ENCODE measurements at places on chromosomes 5 and 9.

DNA sequence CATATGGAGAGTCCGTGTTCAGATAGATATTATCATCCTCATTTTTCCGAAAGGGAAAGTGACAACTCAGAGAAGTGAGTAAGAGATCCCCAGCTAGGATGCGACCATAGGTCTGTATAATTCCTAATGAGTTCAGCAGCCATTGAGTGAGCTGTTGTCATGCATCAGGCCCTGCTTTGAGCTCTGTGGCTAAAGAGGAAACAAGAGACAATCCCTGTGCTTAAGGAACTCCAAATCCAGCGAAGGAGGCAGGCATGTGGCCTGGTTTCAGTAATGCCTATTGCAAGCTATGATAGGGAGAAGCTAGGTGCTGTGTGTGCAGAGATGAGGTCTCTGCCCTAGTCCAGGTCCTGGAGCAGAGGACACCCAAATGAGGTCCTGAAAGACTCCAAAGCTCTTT lies 192.8 kb downstream of the ACTL7B start:
- no peak for DNase-seq

DNA sequence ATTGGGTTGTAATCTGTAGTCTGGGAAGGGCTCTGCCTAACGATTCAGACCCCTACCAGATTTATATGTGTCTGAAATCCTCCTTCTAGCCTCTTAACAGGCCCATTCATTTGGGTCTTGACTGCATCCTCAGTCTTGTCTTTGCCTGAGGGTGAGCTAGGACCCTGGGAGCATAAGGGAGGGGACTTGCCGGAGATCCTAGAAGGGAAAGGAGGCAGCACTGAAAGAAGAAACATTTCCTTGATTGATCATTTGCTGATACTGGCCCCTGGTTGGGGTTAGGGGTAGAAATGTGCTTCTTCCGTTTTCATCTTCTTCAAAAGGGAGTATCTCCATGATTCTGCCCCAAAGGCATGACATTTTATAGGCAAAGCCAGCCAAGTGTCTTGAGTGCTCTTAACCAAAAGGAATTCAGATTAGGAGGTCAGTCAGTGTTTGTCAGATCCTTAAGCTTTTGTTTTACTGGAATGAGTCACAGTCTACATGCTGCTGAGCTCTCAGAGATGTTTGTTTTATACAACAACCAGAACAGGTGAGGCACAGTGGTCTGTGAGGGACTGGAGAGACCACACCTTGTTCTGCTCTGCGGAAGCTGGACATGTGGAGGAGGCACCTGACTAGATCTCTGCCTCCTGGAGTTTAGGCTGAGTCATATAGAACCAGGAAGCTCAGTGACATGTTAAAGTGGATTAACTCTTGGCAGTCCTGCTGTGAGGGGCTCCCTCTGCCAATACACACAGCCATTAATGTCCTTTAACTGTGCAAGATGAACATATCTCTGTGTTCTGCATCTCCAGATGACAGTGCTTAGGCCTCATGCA lies 37.7 kb downstream of the PCDHAC2 start:
- no peak for DNase-seq

DNA sequence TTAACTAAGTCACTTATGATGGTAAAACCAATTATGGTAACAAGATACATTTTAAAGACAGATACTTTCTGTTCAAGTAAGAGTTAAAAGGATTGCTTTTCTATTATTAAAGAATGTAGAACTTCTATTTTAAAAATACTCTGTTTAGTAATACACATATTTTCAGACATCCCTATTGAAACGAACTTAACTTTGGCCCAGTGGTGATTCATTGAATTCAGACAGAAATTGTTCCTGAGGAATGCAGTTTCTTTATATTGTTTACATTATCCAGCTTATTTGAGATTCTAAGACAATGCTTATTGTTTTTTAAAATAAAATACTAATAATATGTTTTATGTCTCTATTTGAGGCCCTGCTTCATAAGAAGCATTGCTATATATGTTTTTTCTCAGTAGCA lies 816.4 kb downstream of the SEMA5A start:
- DNase-seq = peak; percentile 43

DNA sequence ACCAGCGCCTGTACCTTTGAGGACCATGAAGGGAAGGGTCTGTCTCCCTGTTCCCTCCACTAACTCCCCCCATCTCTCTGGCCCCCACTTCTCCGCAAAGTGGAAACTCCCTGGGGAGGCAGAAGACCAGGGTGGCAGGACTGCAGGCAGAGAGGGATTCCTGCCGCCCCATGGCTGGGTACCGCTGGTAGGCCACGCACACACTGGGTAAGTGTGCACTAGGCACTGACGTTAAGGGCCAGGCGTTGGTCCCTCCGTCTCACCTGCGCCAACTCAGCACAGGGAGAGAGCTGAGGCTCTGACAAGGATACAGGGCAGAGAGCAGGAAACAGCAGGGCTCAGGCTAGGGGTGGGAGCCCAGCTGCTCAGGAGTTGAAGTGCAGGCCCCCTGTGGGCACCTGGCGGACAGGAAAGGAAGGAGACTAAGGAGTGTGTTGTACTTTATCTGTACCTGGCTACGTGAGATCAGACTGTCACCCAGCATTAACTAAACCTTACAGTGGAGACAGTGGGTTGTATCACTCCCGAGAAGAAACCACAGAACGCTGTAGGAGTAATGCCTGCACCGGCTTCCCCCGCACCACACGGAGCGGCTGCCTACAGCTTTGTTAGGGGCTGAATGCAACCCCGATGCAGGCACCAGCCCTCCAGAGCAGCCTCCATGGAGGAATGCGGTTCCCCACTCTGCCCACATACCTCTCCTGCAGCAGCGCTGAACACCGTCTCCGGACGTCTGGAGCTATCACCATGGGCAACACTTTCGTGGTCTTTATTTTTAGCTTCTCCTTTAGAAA lies 34.2 kb upstream of the CLPTM1L start:
- no peak for DNase-seq

DNA sequence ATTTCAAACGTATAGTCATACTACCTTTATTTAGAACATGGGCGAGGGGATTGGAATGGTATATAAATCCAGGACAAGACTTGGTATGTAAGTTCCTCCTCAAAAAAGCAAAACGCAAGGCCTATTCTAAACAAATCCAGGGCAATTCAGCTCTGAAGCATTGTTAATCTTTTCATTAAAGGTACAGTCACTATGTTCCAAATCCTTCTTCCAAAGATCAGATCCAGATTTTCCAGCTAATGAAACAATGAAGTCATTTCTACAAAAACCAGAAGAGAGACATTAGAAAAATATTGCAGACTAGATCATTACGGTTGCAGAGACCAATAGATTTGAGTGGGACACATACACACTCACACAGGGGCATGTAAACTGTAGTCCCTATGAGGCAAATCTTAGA lies 116.1 kb upstream of the BNC2 start:
- DNase-seq = peak; percentile 61

DNA sequence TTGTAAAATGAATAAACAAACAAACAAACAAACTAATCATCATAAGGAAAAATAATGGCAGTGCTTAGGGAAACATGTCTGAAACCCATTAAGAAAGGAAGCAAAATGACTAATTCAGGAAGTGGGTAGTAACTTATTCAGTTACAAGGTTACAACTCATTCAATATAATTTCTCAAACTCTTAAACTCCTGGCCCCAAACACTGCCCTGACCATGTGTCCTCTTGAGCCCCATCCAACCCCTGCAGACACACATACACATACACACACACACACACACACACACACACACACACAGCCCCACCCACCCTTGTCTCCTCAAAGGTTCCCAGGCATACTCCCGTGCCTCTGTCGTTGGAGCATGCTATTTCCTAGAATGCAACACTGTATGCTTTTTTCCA lies 193.9 kb downstream of the SEC61B start:
- DNase-seq = peak; percentile 47

- DNase-seq = peak; percentile 22
These were observed 142.0 kb downstream of the ZCCHC7 start for GRCh38 chr9:37262410-37262809.

DNA sequence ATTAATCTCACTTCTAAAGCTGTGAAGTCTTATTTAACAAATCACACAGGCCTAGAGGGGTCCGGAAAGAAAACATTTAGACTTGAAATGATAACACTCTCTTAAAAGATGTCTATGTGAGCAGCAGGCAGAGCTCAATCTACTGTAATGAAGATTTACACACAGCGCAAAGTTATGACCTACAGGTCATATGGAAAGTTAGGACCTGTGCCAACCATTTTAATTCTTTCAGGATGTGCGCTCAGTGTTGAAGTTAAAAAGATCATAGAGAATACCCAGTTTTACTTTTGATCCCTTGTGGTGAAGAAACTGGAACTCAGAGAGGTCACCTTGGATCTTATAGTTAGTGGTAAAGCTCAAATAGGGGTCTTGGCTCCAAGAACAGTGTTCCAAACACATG lies 3.1 kb upstream of the CREBRF start:
- DNase-seq = peak; percentile 31

GRCh38 chr9:78620764-78621163 lies 323.8 kb downstream of the PSAT1 start:
- peak; percentile 93 for DNase-seq

GRCh38 chr5:157280927-157281326 lies 15.0 kb downstream of the CYFIP2 start:
- DNase-seq = peak; percentile 87

DNA sequence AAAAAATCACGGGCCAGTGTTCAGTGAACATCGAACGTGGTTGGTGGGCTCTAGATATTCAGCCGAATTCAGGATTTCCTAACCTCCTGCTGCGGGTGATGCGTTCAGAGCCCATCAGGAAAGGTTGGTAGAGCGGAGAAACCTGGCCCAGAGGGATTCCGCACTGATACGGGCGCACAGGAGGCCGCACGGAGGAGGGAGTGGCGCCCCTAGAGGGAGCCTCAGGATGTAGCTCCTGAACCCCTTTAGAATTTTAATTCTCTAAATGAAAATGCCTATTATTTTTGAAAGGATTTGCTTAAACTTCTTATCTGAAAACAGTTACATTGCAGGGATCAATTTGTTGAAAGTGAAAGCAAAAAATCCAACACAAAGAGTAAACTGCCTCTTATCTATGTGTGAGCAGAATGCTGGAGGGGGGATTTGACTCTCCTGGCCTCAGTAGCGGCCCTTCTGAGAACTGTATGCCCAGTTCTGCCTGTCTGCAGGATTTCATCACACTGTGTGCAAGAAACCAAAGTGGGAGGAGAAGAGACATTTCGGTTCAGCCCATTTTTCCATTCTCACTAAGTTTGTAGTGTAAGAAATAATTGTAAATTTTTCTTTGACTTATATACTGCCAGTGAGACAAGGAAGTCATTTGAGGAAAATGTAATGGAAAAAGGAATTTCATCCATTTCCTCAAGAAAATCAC lies 75.9 kb downstream of the TENT4A start:
- DNase-seq = no peak

DNA sequence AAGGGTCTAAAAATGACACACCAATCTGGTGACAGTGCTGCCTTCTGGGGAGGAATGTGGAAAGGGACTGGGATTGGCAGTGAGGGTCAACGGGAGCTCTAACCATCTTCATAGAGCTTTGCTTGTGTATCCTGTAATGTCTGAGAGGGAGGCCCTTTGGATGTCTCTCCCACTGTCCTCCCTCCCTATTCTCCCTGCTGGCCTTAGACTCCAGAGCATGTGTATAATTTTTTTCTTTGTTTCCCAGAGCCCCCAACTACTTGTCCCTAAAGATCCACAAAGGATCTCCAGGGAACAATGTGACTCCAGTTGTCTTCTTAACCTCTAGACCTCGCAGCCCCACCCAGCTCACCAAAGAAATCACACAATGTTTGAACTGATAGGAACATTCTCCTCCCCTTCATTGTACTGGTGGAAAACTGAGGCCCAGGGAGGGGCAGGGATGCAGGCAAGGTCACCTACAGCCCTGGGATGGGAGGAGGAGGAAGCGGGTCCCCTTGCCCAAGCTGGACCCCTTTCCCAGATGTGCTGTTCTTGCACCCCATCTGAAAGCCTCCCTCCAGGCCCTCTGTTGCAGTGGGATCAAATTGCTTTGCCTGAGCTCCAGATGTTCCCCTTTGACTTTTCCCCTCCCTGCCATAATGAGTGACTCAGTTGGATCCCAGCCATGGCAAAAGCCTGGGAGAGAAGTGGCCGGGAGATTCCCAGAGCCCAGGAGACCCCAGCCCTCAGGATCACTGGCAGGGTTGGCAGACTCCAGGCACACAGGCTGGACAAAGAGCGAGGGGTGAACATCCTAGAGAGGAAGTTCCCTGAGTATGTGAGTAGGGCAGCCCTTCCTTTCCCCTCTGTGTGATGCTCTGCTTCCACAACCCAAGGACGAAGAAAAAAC lies 21.8 kb downstream of the SPARC start:
- DNase-seq = peak; percentile 71

- peak; percentile 91 for DNase-seq
These were observed 442.4 kb upstream of the ZNF462 start for GRCh38 chr9:106420511-106420944.

DNA sequence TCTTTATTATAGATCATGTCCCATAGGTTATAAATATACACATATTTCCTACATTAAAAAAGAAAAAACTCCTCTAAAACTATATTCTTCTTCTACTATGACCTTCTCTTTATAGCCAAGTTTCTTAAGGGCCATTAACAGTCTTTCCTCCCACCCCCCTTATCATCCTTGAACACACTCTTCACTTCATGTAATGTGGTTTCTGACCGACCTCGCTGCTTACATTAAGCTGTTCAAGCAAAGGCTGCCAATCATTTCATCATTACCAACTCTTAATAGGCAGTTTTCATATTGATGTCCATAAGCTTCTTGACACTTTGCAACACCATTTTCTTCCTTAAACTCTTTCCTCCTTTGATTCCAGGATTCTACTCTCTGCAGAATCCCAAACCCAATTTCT lies 283.0 kb upstream of the PCSK5 start:
- DNase-seq = no peak

GRCh38 chr5:174358276-174358675 lies 312.8 kb downstream of the NSG2 start:
- DNase-seq = no peak

GRCh38 chr9:136515276-136515675 lies 30.6 kb downstream of the NOTCH1 start:
- DNase-seq = no peak

GRCh38 chr5:90174236-90174635 lies 235.3 kb downstream of the CETN3 start:
- peak; percentile 6 for DNase-seq

- DNase-seq = no peak
These were observed 3.3 kb downstream of the TMEM268 start for GRCh38 chr9:114614373-114614772.

DNA sequence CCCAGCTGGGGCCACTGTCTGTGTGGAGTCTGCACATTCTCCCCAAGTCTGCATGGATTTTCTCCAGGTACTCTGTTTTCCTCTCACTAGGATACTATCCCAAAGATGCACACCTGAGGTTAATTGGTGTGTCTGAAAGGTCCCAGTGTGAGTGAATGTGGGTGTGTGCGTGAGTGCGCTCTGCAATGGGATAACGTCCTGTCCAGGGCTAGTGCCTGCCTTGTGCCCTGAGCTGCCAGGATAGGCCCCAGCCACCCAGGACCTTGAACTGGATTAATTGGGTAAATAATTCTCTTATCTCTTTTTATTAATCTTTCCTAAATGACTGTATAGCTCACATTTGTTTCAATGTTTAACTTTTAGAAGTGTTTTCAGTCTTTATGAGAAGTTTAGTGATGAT lies 11.5 kb upstream of the PANK3 start:
- no peak for DNase-seq
